ENCODE measurements at places on chromosomes 4 and X.

GRCh38 chrX:13965531-13965930, 64.2 kb downstream of the GEMIN8 start:
- no peak for DNase-seq

DNA sequence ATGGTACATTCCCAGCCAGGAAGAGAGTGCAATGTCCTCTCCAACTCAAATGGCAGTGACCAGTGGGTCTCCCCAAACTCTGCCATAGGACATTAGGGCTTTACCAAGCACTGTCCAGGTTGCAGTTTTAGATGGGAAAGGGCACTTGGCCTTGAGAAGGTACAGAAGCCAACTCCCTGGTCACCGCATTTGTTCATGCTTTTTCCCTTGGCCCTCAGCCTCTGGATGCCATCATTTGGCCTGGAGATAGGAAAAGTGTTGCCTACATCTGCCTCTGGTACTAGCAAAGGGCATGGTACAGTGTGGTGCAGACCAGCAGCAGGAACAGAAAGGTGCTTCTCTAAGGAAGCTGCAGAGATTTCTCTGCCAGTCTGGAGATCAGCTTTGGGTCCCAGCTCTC, 93.8 kb downstream of the MAMLD1 start:
- DNase-seq: no peak

- DNase-seq: no peak
Measured at GRCh38 chr4:71095545-71095944, 102.1 kb downstream of the DCK start.

DNA sequence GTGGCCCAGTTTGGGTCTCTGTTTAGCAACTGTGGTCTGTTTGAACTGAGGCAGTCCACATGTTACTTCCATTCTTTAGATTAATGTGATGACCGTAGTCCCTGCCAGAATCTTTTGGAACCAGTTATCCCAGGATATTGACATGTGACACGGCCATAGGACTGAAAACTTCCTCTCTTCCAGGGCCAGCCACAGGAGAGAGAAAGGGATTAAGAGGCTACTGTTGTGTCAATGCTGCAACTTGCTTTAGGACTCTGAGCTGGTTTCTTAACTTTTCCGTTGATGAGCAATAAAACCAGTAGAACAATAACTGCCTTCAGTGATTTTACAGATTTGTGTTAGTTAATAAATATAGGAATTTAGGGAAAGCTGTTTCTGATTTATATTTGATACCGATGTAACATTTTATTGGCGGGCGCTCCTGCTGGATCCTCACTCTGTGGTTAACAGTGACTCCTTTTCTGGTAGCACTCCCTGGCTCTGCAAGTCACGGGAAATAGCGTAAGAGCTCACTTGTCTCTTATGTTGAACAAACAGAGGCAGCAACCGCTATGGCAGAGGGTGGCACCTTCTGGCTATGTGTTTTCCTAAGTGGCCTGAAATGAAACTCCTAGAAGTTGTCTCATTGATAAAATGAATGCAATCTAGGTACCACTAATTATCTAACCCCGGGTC, 2.5 kb downstream of the TENM3 start:
- DNase-seq: no peak

GRCh38 chr4:3372933-3373465, 68.8 kb upstream of the HGFAC start:
- DNase-seq: no peak

GRCh38 chr4:29066861-29067260, 1653.3 kb upstream of the PCDH7 start:
- DNase-seq: no peak

GRCh38 chr4:121656269-121656641, 40.5 kb downstream of the ANXA5 start:
- peak; percentile 76 for DNase-seq

- DNase-seq: no peak
Measured at GRCh38 chr4:124065936-124066335, 646.6 kb downstream of the ANKRD50 start.

DNA sequence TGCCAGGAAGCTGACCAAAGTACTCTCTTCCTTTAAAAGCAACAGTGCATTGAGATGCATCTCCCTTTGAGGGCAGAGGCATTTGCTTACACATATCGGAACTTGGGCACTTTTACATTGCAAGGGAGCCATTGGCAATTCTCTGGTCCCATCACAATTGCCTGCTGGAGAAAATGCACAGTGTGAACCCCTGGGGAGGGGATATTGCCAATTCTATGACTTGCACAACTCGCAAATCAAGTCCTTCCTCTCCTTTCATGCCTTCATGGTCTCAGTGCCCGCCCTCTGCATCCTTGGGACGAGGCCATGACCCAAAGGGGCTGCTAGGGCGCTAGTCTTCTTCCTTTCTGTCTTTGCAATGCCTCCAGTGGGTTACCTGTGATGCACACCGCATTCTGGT, 14.9 kb upstream of the PDZD4 start:
- DNase-seq: no peak

- no peak for DNase-seq
Measured at GRCh38 chr4:12701384-12701783, 782.8 kb downstream of the RAB28 start.

DNA sequence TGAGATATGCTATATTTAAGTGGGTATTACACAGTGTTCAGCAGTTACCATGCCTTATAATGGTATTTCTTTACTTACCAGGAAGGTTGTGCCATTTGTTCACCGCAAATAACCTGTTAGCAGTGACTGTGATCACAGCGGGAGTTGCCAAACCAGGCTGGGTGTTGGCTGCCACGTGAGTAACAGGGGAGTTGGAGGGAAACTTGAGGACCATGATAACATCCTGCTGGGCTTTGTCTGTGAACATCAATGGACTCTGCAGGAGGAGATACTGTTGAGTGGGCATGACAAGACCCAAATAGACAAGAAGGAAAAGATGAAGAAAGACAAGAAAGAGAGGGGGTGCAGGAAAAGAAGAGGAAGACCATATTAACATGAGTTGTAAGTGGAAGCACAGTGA, 242.9 kb downstream of the DCLK2 start:
- no peak for DNase-seq

GRCh38 chrX:11558972-11559371, 106.7 kb downstream of the ARHGAP6 start:
- DNase-seq: peak; percentile 48

GRCh38 chr4:105715692-105716278, 7.2 kb downstream of the GSTCD start:
- DNase-seq: peak; percentile 61

DNA sequence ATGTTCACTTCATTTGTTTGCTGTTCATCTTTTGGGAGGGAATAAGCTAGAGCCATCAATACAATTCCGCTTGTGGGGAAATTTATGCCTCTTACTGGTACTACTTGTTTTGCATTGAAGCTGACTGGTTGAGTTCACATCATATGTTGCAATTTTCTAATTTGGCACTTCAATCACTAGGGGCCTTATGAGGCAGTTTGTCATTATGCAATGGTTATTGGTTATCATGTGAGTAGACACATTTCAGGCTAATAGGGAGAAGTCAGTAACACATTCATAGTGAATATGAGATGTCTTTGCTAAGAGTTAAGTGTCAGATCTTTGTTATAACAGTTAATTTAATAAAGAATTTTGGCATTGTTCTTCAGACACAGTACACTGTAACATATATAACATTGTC, 5.0 kb downstream of the RPL36A start:
- DNase-seq: peak; percentile 15

DNA sequence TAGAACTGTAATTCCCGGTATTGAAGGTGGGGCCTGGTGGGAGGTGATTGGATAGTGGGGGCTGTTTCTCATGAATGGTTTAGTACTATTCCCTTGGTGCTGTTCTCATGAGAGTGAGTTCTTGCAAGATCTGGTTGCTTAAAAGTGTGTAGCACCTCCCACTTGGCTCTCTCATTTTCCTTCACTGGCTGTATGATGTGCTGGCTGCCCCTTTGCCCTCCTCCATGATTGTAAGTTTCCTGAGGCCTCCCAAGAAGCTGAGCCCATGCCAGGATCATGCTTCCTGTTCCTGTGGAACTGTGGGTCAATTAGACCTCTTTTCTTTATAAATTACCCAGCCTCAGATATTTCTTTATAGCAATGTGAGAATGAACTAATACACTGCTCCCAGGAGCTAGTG, 8.7 kb downstream of the ANXA10 start:
- DNase-seq: no peak

- DNase-seq: peak; percentile 97
Measured at GRCh38 chr4:18318682-18319388, 297.3 kb upstream of the LCORL start.

GRCh38 chr4:5842456-5842855, 50.4 kb downstream of the CRMP1 start:
- DNase-seq: no peak

- peak; percentile 91 for DNase-seq
Measured at GRCh38 chr4:54400802-54401201, 171.7 kb downstream of the PDGFRA start.

DNA sequence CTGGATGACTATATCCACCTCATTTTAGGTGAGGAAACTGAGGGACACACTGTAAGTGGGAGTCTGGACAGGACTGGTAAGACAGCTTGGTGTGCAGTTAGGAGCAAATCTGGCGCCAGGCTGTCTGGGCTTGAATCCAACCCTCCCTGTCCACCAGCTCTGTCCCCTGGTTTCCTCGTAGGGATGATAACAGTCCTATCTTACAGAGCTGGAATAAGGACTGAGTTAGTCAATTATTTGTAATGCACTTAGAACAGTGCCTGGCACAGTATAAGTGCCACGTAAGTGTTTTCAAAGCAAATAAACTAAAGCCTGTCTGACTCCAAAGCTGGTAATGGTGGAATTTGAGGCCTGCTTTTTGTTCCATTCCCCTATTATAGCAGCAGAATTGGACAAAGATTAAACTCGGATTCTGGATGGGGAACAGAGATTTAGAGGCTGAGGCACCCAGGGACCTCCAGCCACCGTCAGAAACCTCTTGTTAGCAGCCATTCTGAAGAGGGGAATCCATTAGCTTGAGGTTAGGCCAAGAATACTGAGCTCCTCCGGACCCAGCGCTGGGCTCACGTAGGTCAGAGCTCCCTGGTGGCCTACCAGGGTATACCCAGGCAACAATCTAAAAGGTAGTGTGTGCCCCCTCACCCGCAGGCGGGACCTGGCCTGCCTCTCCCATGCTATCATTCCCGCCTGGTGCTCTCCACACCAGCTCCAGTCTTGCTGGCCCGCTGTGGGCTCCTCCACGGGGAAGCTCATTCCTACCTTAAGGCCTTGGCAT, 102.1 kb downstream of the UCHL1 start:
- DNase-seq: peak; percentile 98

DNA sequence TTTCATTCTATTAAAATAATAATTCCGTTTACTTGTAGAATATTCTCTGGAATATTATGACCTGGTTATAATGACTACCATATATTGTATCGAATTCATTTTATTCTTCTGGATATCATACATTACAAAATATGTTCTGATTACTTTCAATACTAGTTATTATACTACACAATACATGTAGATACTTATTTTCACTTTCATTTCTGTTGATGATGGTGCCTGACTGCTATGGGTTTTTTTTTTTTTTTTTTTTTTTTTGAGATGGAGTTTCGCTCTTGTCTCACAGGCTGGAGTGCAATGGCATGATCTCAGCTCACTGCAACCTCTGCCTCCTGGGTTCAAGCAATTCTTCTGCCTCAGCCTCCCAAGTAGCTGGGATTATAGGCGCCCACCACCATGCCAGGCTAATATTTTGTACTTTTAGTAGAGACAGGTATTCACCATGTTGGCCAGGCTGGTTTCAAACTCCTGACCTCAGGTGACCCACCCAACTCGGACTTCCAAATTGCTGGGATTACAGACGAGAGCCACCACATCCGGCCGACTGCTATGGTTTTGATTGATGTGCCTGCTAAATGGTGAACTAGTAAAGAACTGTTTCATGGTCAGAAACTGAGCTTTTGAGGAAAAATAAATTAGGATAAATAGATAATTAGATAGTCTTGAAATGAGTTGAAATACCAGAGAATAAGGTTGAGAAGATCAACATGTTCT, 39.5 kb downstream of the PCDH10 start:
- no peak for DNase-seq

DNA sequence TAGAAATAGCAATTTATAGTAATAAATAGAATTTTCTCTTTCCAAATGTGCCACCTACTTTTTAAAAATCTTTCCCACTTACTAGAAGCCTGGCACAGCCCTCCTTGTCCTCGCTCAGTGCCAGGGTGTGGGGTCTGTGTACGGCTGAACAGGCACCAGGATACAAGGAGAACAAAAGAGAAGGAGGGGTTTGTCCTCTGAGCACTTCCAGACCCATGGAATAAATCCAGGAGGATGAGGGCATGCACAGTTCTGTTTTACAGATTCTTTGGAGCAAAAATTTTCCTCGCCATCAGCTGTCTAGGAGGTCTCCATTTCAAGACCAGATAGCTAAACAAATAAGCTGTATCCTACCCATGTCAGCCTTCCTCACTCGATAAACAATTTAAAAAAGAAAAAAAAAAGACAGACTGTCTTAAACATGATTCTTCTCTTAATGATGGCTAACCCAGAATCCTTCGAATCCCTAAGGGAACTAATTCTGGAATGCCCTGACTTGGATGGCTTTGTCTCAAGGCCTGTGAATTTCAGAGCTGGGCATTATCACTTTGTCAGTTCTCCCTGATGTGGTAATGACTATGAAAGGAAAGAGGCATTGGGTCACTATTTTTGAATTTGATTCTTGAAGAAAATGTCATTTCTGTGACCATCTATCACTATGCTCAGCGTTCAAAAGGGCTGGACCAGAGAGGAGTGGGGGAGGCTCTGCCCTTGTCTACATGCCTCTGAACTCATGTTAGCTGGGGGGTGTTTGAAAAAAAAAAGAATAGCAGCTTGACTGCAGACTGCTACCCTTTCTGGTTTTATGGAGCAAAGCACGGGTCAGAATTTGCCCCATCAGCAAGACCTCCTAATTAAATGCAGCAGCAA, 151.0 kb downstream of the DCTD start:
- DNase-seq: no peak

DNA sequence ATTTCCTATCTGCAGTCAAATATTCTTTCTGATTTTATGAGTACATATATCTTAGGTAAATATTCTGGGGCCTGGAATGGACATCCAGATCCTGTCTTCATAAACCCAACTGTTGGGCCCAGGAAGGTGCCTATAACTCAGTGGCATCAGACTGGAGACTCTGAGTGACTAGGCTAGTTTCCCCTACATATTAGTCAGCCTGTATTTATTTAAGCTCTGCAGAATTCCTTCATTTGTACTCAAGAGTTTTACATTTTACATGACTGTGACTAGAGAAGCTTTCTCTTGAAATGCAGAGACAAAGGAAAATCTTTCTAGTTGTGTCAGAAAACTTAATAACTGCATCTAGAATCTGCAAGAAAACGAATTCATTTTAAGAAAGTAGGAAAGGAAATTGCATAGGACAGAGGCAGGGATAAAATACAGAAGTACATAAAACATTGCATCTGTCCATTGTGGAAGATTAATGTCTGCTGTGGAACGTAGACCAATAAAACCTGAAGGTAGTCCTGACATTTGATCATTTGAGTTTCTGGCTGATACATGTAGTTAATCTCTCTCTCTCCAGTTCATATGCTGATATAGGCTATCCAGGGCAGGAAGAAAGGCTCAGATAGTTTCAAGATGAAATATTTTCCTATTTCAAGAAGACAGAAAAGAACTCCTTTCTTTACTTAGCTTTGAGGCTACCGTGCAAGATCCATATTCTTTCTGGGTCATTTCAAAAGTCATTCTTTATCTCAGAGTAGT, 78.2 kb downstream of the OPHN1 start:
- peak; percentile 45 for DNase-seq
